ENCODE measurements at places on chromosomes 5 and 9. TPM values are rescaled to one million over a fixed set of nuclear protein-coding genes. Genes with fewer than 3 reads are reported as not detected.

PHF24 gene
- total RNA-seq = 0.69 TPM

NOTCH1 gene
- 25.6 TPM for total RNA-seq

NOL6 gene
- 17.3 TPM for total RNA-seq

ACTBL2 gene
- total RNA-seq = not detected

CARD6 gene
- total RNA-seq = 6.0 TPM

ZNG1A gene
- 51.2 TPM for total RNA-seq

SLC34A3 gene
- total RNA-seq = not detected

IL13 gene
- not detected for total RNA-seq

CCL28 gene
- 1.4 TPM for total RNA-seq

CENPH gene
- 20.5 TPM for total RNA-seq

NUTM2F gene
- total RNA-seq = not detected

ANKRD34B gene
- not detected for total RNA-seq

OR1J2 gene
- total RNA-seq = not detected

PLPP7 gene
- 4.1 TPM for total RNA-seq

ZNF462 gene
- 40.2 TPM for total RNA-seq

DNAH5 gene
- total RNA-seq = 0.48 TPM

SEMA6A gene
- 54.0 TPM for total RNA-seq

SLC30A5 gene
- total RNA-seq = 79.0 TPM

FCN2 gene
- total RNA-seq = not detected

HTR1A gene
- not detected for total RNA-seq

AJM1 gene
- 0.69 TPM for total RNA-seq

IRX1 gene
- total RNA-seq = 0.85 TPM

SPATA31E1 gene
- not detected for total RNA-seq

LMBRD2 gene
- total RNA-seq = 31.6 TPM

SHISAL2B gene
- not detected for total RNA-seq

TMEM252 gene
- total RNA-seq = not detected

BARHL1 gene
- not detected for total RNA-seq

GABRA1 gene
- total RNA-seq = 0.21 TPM

GNAQ gene
- 78.5 TPM for total RNA-seq

LECT2 gene
- total RNA-seq = not detected

PFN3 gene
- not detected for total RNA-seq

RLN1 gene
- total RNA-seq = 0.42 TPM

PCDHB9 gene
- 2.4 TPM for total RNA-seq

FREM1 gene
- total RNA-seq = 53.2 TPM

KCNV2 gene
- total RNA-seq = not detected

TEX48 gene
- not detected for total RNA-seq

HAVCR1 gene
- 0.90 TPM for total RNA-seq

BNIP1 gene
- 15.1 TPM for total RNA-seq

TIMD4 gene
- total RNA-seq = 1.7 TPM

BAAT gene
- total RNA-seq = not detected

FCN1 gene
- 1.9 TPM for total RNA-seq

IL31RA gene
- total RNA-seq = 0.26 TPM

SPEF2 gene
- 30.0 TPM for total RNA-seq

REEP5 gene
- total RNA-seq = 44.5 TPM

SPDL1 gene
- total RNA-seq = 22.5 TPM

TICAM2 gene
- total RNA-seq = 11.9 TPM

TMOD1 gene
- 9.3 TPM for total RNA-seq

URM1 gene
- total RNA-seq = 21.1 TPM

IFNA13 gene
- not detected for total RNA-seq

FUBP3 gene
- total RNA-seq = 36.5 TPM

PCDHA3 gene
- 0.63 TPM for total RNA-seq

RALGPS1 gene
- 21.8 TPM for total RNA-seq

PCA3 gene
- total RNA-seq = 0.26 TPM

FOXD4L5 gene
- 0.05 TPM for total RNA-seq

PRDM9 gene
- total RNA-seq = not detected

PRSS3 gene
- not detected for total RNA-seq

SLC36A1 gene
- 9.8 TPM for total RNA-seq

DPYSL3 gene
- total RNA-seq = 254 TPM

ADAMTS12 gene
- total RNA-seq = 28.8 TPM

CORO2A gene
- 4.1 TPM for total RNA-seq
